Retina (tissue), 1 donor: ENCODE measurements at places on chromosomes 16 and 17.

GRCh38 chr16:4613636-4614570 is 785 bp downstream of the UBALD1 start:
- peak; percentile 64 for DNase-seq

GRCh38 chr17:65511316-65511715 is 50.1 kb downstream of the AXIN2 start:
- no peak for DNase-seq

GRCh38 chr16:1057252-1057932 is 15.2 kb upstream of the SSTR5 start:
- DNase-seq, result peak; percentile 76

GRCh38 chr17:68470961-68471360 is 13.7 kb upstream of the WIPI1 start:
- no peak for DNase-seq

GRCh38 chr16:9316615-9317014 is 225.2 kb downstream of the HAPSTR1 start:
- DNase-seq, result no peak

- no peak for DNase-seq
Observed at GRCh38 chr17:522919-523318, 170.3 kb upstream of the RPH3AL start.
